ENCODE measurements at places on chromosomes 11 and 22. TPM values are rescaled to one million over a fixed set of nuclear protein-coding genes. Genes with fewer than 3 reads are reported as not detected.

DNA sequence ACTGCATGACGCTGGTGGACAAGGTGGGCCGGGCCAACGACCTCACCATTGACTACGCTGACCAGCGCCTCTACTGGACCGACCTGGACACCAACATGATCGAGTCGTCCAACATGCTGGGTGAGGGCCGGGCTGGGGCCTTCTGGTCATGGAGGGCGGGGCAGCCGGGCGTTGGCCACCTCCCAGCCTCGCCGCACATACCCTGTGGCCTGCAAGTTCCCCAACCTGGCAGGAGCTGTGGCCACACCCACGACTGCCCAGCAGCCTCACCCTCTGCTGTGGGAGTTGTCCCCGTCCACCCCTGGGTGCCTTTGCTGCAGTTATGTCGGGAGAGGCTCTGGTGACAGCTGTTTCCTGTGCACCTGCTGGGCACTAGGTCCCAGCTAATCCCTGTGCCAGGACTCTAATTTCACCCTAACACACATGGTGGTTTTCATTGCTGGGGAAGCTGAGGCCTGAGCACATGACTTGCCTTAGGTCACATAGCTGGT lies 49.0 kb upstream of the PPP6R3 start:
- DNase-seq, result no peak

ADAMTS15 gene
- 5.9 TPM for total RNA-seq

DNA sequence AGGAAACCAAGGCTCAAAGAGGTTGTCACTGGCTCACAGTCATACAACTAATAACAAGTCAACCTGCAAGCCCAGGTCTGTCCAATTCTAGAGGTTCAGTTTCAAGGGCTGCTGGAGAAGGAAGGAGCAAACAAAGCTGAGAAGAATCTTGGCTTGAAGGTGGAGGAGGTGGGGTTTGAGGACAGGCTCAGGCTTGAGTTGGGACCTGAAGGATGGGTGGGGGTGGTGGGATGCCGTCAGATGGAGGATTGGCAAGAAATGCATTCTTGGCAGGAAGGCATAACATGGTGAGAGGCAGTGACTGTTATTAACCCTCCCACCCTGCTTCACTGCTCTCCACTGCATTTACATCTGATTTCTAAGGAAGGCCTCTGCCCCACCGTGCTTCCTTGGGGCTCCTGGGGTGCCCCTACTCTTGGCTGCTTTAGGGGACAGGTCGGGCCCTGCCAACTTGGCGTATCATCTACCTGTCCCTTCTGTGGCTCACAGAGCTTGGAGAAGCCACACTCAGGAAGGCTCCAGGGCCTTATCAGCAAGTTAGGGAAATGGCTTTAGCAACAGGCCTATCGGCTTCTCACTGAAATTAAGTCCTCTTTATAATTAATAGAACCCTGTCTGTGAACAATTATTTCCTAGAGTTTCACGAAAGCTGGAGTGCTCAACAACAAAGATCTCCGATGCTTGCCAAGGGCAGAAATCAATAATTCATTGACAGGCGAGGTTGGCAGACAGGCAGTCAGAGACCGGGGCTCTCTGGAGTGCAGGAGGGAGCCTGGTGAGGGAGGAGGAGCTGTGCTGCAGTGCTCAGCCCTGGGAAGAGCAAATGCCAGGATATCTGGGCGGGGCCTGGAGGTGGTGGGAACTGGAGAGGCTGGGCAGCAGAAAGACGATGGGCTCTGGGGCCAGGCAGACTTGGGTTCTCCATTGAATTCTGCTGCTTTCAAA lies 84.9 kb upstream of the NARS2 start:
- DNase-seq, result peak; percentile 59

GRCh38 chr22:46774980-46775849 lies 12.8 kb downstream of the TBC1D22A start:
- DNase-seq, result no peak

DNA sequence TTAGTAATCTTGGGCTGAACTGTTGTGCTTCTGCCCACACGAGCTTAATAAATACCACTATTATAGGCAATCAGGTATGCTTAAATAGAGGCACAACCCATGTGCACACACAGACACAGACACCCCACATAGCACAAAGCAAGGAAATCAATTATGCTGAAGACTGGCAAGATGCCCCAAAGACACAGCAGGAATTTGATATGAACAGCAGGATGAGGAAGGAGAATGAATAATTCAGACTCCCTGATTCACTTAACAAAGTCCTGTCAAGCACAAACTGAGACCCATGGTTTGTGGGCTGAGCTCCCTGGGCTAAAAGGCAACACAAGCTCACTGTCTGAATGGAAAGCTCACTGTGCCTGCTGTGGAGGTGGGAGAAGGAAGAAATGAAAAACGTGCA lies 42.5 kb downstream of the RBFOX2 start:
- DNase-seq, result no peak

DNA sequence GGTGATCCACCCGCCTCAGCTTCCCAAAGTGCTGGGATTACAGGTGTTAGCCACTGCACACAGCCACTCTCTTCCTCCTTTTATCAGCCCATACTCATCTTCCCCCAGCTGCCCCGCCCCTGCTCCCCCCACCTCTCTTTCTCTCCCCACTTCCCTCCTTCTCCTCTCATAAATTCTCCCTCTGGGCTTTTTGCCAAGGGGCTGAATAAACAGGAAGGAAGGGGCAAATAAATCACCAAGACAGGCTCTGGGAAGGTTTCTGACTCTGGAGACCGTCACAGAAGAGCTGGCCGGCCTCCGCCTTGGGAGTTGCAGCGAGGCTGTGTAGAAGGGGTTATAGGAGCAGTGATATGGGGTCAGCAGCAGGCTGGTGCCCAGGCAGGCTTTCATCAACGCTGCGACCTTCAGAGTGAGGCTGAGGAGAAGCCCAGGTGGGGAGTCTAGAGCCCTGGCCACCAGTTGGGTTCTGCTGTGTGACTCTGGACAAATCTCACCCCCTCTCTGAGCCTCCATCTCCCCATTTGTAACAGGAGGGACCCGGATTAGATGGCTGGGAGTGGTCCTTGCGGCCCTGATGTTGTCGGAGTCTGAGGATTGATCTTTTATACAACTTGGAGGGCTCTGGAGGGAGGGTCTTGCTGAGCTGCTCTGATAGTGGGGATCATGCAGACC lies 62.6 kb upstream of the RASD2 start:
- DNase-seq, result peak; percentile 88

All from ureter (tissue), 1 donor.